ENCODE measurements at places on chromosomes 5 and 9. TPM values are rescaled to one million over a fixed set of nuclear protein-coding genes. Genes with fewer than 3 reads are reported as not detected.

GRCh38 chr5:68432682-68433081 is 217.1 kb downstream of the PIK3R1 start:
- no peak for DNase-seq

GRCh38 chr5:12250454-12250853 is 346.2 kb upstream of the CTNND2 start:
- no peak for DNase-seq

DNA sequence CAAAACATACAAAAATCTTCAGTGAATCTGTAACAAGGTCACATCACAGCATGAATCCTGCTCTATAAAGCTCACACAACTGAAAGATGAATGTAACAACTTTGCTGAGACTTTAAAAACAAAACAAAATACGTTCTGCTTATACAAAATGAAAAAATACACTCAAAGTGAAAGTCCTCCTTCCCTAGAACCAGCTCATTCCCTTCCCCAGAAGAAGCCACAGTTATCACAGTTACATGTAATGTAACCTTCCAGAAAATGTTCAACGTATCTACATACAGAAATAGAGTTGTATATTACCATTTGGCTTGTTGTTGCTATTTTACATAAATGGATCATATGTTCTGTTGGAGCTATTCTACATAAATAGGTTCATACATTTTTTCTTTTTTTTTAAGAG is 2.6 kb downstream of the AUH start:
- DNase-seq: no peak

GRCh38 chr5:131525805-131526204 is 109.2 kb downstream of the RAPGEF6 start:
- DNase-seq: no peak

- no peak for DNase-seq
Measured at GRCh38 chr5:119342406-119342805, 13.4 kb upstream of the TNFAIP8 start.

DNA sequence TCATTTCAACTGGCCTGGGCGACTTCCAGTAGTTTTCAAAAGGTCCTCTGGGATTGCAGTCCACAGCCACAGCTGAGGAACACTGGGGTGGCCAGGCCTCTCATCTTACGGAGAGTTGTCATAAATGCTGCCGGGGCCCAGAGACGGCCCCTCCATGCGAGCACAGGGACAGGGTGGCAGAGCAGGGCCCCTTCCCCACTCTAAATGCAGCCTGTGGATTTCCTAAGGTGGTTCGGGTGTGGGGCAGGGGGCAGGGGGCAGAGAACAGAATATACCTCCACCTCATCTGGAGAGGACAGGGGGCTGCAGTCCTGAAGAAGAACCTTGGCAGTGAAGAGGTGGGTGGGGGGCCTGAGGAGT is 113.6 kb upstream of the TBC1D2 start:
- no peak for DNase-seq

DNA sequence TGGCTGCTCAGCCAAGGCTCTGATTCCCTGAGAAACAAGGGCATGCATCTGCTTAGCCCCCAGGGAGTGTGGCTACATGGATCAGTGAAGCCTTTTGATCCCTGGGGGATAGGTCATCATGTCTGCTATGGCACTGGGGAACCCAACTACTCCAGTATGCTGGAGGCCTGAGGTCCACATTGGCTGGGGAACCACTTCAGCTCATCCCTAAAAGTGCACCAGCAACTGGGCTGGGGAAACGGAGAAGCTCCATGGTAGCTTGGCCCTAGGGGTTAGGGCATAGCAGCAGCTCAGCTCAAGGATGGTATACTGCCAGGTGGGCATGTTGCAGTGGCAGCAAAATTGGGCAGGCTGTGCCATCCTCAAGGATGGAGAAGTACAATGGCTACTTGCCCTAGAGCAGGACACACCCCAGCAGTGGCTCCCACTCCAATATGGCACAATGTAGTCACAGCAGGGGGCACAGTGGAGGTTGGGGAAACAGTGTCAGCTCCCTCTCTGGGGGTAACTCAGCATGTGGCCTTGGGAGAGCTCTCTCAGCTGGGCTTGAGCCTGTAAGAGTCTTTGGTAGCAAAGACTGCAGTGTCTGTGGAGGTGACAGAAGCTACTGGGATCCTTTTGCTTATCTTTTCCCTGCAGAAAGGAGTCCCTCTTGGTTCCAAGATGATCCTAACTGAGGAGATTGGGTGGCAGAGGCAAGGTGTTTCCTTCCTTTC is 111.5 kb upstream of the FSTL4 start:
- DNase-seq: peak; percentile 19

DNA sequence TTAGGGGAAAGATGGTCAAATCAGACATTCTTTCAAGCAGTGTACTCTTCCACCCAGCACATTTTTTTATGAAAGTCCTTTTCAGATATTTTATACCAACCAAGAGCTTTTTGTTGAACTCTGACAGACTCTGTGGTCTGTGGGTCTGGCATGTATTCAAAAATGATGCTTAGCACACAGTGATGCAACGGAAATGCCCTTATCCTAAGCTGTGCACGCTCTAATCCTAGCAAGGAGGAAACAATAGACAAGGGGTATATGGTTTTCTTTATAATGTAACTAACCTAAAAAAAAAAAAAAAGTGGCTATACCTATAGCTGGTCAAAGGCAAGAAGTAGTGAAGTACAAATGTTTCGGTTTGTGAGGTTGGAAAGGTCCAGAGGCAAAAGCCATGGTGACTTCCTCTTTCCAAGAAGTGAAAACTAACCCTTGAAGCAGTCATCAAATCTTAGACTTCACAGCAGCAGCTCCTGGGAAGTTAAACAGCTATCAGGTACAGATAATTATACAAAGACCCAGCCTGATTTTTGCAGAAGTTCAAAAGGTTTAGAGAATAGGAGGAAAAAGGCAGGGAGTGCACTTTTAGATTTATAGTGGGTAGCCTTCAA is 82.5 kb downstream of the SEMA6A start:
- no peak for DNase-seq

DNA sequence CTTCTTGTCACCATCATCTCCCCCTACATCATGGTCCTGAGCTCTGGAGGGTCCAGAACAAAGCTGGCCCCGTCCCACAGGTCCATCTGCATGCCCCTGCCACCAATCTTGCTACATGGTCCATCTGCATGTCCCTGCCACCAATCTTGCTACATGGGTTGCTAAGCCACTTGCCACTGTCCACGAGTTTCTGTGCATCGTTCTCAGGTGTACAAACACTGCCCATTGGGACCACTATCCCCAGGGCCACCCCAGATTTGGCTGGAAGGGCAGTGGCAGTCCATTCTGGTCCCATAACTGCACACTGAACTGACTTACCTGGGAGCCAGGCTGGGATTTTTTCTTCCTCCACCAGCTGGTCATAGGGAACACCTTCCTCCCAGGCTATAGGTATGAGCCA is 8.0 kb upstream of the LAMC3 start:
- no peak for DNase-seq

DNA sequence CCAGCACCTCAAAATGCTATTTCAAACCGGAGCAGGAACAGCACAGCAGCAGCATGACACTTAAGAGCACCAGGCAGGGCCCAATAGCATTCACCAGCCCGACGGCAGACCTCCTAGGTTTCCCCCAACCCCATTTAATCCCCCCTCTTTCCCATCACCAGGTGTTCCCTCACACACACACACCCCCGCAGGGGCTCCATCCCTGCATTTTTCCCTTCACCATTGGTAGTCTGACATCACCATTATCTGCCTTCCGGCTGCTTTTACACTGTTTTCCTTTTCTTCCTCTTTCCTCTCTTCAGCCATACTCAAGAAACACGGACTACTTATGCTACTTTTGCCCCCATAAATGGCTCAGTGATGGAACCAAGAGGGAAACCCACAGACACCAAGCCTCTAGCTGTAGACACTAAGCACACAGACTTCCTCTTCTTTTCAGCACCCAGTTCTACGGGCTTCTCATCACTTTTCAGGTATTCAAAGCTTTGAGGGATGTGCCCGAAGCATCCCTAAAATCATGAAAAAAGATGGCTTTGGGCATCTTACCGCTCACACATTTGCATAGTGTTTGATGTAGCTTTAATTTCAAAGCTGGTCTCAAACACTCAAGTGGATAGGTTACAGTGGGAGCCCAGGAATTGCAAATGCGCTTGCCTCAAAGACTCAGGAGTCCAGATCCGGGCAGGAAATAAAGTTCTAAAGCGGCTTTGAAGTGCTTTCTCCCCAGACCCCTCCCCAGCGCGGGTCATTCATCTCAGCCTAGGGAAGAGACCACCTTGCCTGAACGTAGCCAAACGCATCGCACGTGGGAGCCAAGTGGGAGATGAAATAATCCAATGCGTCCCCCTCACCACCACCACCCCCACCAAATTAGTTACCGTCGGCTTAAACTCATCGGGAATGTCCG is 141.5 kb downstream of the TSSK1B start:
- no peak for DNase-seq

GRCh38 chr5:80220245-80220897 is 35.5 kb downstream of the SERINC5 start:
- DNase-seq: no peak

DNA sequence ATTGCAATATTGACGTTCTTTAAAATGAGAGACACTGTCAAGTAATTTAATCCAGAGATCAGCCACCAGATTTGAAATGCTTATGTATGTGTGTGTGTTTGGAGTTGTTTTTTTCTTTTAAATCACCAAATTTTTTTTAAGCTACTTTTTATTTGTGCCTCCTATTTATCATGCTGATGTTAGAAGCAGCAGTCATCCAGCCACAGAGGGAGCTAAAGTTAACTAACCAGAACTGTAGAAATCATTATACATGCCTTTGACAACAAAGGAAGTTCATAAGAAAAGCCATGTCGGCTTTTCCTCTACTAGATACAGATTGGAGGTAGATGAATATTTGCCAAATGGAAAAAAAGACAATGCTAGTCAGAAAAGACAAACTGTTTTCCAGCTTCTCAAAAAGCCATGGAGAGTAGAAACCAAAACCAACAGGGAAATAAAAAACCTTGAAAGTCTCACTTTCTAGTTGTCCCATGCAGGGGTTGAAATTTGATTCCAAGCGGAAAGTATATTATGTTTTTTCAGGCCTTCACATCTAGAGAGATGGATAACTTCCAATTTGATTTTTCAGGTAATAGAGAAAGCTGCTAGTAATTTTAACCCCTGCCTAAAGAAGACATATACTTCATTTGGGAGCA is 4.5 kb downstream of the PURA start:
- no peak for DNase-seq

GRCh38 chr9:101574731-101575333 is 19.9 kb downstream of the PPP3R2 start:
- no peak for DNase-seq

GRCh38 chr5:115472271-115473025 is 72.1 kb downstream of the FEM1C start:
- no peak for DNase-seq

- no peak for DNase-seq
Measured at GRCh38 chr5:171709930-171710329, 75.7 kb upstream of the SMIM23 start.

DNA sequence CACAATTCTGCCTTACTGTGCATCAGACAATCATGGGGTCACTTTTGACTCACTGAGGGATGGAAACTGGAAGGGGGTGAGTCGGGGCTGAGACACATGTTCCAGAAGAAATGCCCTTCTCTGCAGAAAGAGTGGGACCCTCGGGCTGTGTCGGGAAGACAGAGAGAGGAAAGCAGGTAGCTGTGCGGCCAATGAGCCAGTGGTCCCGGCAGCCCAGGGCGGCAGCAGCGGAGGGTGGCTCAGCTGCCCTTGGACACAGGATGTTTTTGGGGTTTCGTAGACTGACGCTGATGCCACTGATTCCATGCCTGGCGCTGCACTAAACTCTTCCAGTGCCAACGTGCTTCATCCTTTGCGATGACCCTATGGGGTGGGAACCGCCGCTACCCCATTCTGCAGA is 78.4 kb upstream of the PPP1R26 start:
- DNase-seq: no peak

DNA sequence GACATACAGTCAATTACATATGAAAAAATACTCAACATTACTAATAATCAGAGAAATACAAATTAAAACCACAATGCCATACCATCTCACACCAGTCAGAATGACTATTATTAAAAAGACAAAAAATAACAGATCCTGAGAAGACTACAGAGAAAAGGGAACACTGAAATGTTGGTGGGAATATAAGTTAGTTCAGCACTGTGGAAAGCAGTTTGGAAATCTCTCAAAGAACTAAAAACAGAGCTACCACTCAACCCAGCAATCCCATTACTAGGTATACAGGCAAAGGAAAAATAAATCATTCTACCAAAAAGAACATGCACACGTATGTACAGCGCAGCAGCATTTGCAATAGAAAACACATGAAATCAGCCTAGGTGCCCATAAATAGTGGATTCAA is 41.6 kb upstream of the CCNG1 start:
- no peak for DNase-seq

GRCh38 chr9:3446313-3446712 is 79.5 kb downstream of the RFX3 start:
- DNase-seq: no peak

DNA sequence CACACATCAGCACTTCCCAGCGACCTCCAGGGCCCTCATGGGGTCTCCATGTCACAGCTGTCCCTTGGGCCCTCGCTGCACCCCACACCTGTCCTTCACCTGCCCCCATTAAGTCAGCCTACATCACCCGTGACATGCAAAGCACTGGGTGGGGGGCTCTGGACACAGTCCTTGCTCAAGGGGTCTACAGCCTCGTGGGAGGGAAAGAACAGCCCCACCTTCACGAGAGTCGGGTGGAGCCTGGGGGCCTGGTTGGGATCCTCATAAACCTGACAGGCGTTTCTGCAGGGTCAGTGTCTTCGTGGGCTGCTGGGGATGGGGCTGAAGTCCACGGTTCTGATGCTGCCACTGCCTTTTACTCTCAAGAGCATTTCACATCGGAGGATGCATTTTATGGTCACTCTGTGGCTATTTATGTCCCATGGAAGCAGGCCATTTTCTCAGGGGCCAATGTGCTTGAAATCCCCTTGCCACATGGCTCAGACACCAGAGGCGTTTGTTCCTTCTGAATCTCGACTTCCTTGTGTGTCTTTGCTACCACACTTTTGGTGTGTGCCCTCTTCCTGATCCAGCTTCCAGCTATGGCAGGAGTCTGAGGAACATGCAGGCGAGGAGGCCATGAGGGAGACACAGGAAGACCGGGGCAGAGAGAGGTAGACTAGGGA is at the start of gene OR2V1:
OR2V1 (minus strand) TSS at position 338 of the 665 bp plus-strand sequence. CDS start 5,865 bp downstream, outside the sequence.
- no peak for DNase-seq

DNA sequence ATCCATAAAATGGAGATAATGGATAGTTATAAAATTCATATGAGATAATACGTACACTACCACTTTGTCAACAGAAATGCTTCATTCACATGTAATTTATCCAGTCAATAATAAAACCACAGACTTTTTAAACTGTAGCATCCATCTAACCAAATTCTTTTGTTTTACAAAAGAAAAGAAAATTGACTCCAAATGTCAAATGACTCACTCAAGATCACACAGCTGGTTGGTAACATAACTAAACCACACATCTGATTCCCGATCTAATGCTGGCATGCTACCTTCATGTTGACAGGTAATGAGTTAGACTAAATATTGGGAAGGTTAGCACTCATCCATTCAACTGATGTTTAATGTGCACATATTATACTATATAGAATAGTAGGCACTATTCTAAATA is 4.9 kb downstream of the FRMD3 start:
- no peak for DNase-seq

- no peak for DNase-seq
Measured at GRCh38 chr5:154714266-154714986, 40.8 kb upstream of the LARP1 start.

The PCDH1 gene
- 9.8 TPM for total RNA-seq

The STK10 gene
- total RNA-seq: 21.7 TPM

The OLFML2A gene
- 0.56 TPM for total RNA-seq

The PCDHGA7 gene
- total RNA-seq: 0.19 TPM

The PCDHB2 gene
- total RNA-seq: 0.09 TPM

The SLC34A1 gene
- 1.0 TPM for total RNA-seq

All from liver (tissue), 10 donors.